CD4-positive, alpha-beta T cell treated with Interleukin-4 for 4 hours (primary cell): ENCODE measurements at places on chromosomes 5 and 9.
A peak's percentile ranks its signal among the peaks of the same experiment; 100 is the strongest.

DNA sequence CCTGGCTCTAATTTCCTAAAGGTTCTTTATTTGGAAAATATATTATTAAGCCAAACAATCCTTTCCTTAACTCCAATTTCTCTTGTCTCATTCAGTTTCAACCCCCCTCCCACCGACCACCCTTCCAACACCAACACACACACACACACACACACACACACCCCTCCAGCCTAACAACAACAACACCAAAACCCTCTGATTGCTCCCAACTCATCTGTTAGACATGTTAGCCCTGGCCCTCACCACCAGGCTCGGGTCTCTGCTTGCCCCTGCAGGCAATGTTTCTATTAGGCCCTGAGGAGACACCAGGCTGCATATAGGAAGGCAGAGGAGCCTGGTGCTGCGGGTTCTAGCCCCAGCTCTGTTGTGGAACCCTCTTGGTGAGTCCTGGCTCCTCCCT is 18.4 kb upstream of the TRAF1 start:
- DNase-seq, result no peak

DNA sequence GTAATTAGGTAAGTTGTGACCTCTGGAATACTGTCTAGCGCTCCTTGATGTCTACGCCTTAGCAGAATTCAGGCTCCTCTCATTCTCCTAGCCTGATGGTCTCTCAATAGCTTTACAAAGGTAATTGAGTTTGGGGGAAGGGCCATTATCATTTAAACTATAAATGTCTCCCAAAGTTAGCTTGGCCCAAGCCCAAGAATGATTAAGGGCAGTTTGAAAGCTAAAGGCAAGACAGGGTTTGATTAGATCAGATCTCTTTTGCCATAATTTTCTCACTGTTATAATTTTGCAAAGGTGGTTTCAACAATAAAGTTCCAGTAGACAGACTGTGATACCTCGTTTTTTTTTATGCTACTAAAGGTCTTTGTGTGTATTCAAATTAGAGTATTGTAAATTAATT is 3.7 kb upstream of the SLC30A5 start:
- no peak for DNase-seq

- DNase-seq, result no peak
These were observed 93.5 kb downstream of the DAP start for GRCh38 chr5:10667431-10668057.

GRCh38 chr5:137146402-137146890 is 352.7 kb downstream of the SPOCK1 start:
- DNase-seq, result no peak

GRCh38 chr9:17764306-17764705 is 185.4 kb downstream of the SH3GL2 start:
- DNase-seq, result no peak

- DNase-seq, result no peak
These were observed 189.1 kb downstream of the RANBP17 start for GRCh38 chr5:171050916-171051315.

DNA sequence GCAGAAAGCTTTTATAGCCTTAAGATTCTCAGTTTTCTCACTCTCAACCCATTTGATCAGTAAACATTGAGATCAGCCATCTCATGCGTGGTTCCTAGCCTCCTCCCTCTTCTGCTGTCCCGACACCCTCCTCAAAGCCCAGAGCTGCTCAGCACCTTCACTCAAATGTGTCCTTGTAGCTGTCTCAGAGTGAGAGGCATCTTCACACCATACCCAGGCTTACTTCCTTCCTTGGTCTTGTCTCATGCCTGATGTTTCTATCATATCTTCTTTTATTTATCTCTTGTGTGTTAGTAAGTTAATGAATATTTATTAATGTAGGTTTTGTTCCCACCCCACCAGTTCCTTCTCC is 72.4 kb upstream of the SNX2 start:
- no peak for DNase-seq

DNA sequence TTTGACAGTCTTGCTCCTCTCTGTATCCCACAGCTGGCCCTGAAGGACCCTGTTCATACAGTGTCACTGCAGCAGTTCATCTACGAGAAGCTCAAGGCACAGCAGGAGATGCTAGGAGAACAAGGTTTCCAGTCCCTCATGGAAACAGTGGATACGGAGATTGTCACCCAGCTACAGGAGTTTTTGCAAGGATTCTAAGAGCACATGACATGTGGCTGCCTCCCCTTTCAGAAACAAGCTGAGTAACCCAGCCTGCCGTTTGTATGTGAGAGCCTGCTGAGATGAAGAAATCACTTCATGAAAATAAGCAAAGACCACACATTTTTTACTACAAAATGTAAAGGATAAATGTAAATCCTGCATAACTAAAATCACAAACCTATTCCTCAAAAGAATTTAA is 48.5 kb downstream of the LRRC70 start:
- no peak for DNase-seq

- no peak for DNase-seq
These were observed 14.6 kb downstream of the DAPK1 start for GRCh38 chr9:87512311-87512710.

DNA sequence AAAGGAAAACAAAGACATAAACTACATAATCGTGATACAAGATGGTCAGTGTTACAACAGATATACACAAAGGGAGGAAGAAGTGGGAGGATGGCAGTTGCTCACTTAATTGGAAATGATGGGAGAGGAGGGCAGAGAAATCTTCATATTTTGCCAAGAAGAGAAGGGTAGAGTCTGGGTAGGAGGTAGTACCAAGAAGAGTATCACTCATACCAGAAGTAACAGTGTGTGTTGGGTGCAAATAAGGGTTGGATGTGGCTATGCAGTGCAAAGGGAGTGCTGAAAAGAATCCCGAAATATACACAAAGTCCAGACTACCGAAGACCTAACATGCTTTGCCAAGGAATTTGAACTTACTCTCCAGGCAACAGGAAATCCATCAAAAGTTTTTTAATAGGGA is 41.0 kb downstream of the ERMP1 start:
- DNase-seq, result no peak

DNA sequence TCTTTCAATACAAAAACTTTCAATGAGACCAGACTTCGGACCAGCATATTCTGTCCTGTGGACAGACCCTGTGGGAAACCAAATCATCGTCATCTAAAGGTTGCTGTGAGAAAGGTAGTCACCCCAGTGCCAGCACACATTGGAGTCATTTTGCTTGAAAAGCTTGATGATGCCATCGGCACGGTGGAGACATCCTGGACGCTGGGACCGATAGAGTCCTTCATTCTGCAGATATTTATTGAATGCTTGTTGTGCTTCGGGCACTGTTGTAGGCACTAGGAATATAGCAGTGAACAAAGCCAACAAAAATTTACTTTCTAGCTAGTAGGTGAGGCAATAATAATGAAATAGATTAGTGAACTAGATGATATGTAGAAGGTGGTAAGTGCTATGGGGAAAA is 34.9 kb downstream of the SNX18 start:
- no peak for DNase-seq

DNA sequence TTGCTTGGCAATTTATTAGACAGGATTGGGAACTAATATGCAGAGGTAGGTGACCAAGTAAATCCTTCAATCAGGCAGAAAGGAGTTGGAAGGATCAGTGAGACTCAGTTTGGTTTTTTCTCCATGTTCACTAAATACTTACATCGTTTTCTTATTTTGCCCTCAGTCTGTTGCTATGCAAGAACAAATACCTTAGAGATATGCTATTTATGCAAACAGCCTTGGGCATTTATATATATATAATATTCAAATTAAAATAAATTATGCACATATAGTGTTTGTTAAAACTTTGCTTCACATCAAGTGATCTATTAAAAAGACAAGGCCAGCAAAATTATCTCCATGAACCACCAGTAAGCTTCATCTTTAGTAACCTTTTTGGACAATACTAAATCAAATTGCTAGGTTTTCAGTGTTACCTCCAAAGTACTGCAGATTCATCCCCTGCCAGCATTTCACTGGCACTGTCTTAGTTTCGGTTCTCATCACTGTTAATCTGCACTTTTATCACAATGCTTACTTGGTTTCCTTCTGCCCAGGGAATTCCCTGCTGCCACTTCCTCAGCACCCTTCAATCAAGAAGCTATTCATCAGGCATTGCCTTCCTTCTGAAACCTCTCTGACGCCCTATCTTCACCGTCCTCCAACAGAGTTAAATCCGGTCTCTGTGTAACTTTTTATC is 26.0 kb upstream of the LIFR start:
- DNase-seq, result no peak

DNA sequence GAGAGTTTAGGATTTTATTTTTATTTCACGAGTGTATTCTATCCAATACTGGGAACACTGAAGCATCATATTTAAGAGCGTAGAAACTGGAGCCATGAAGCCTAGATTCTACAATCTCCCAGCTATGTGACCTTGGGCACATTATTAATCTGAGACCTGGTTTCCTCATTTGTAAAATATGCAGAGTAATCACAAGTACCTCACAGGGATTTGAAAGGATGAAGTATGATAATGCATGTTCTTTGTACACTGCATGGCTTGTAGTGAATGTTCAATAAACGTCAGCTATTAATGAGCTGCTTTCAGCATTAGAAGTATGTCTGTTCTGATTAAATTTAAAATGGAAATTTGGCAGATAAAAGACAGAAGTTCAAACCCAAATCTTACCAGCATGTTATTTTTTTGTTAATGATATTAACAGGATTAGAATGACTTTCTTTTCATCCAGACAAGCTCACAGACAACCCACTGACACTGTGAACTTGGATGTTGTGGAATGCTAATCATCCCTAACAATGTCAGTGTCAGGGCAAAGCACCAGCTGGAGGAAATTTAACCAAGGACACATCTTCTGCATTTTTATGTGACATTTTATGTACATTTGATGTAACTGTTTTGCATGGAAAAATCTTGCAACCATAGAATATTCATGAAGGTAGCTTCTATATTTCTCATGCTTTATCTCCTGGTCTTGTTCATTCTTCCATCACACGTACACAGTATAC is 27.1 kb upstream of the CTXN3 start:
- no peak for DNase-seq

- DNase-seq, result no peak
These were observed 135.1 kb downstream of the DAB2IP start for GRCh38 chr9:121786543-121786948.

- DNase-seq, result peak; percentile 5
These were observed 96.9 kb downstream of the ATG10 start for GRCh38 chr5:82068723-82069122.

DNA sequence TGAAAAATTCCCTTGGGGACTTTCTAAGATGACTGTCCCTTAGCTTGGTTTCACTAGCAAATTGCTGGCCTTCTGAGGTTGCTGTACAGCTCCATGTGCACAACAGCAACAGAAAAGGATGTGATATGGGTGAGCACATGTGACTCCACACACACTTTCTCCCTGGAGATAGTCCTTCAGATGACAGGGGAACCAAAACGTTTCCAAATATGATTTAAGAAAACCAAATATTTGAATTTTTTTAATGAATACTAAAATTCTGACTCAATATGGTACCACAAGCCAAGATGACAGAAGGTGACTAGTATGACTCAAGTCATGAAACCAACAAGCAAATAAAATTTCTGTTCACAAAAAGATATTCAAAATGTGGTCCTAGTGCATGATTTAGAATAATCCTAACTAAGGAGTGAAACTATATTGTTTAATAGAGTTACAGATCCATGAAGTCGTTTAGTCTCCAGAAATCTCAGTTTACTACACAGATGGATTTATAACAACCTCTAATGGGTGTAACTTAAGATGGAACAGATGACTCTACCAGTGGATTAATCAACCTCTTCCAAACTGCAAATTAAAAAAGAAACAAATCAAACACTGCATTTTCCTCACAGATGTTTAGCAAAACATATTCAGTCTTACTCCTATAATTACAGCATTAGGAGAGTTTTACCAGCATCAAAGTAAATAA is 144.8 kb upstream of the PIK3R1 start:
- DNase-seq, result no peak

GRCh38 chr9:7921545-7922197 is 122.1 kb upstream of the DMAC1 start:
- DNase-seq, result no peak

DNA sequence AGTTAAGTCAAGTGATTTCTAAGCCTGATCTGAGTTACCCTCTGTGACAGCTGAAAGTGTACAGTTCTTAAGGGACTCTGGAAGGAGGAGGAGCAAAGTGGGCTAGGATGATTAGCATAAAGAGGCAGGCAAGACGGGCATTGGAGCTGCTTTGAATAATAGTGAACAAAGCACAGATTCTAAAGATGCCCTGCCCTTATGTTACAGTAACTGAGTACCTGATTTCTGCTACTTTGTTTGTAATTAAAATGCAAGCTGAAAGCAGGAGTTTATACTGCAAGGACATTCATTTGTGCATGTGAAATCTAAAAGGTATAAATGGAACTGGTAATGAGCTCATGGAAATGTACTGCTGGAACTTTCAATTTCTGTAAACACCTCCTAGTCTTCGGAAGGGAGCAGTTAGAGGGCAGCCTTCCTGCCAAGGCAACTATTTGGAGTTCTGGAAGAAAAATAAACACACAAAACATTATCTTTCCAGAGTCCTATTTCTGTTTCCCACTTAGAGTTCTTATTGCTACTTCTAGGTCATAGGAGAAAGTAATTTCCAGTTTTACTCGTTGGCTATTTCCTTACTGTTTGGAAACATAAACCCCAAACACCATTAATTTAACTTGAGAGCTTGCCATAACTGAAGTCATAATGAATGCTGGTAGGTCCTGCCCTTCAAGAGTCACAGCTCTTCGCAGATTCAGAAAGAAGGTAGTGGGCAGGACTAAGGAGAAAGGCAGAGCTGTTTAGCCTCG is at the start of gene RANBP3L:
Gene RANBP3L (minus strand): TSS at position 45 of the 746 bp plus-strand sequence. CDS start 486 bp downstream, outside the sequence.
- no peak for DNase-seq

DNA sequence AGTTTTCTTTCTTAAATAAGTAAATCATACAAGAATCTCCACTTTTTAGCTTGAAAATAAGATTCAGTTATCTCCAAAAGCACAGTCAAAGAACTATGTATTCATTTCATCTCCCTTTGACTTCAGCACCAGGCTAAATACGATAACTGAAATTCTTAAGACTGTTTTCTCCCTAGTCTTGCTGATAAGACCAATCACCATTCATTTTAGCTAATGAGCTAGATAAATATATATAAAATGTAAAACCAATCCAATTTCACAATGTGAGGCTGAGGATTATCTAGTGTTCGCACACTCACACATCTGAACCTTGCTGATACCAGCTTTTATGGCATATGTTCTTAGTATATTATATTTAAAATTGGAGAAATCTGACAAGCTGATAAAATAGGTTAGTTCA is 17.3 kb upstream of the ZNF622 start:
- no peak for DNase-seq

DNA sequence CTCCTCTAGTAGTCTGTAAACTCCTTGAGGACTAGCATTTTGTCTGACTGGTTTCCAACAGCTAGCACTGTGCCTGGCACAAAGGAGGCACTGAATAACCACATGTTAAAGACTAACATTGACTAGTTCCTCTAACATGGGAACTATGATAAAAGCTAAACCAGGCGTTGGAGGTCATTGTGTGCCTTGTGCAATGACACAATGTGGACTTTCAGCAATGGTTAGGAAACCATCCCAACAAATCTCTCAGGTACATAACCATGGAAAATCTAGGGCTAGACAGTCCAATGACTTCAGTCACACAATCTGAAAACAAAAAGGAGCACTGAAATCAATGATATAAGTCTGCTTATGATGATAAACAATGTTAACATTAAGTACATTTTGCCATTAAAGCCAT is 200.6 kb downstream of the DCP2 start:
- DNase-seq, result no peak

GRCh38 chr5:54517174-54517511 is 416 bp upstream of the SNX18 start:
- no peak for DNase-seq
